ENCODE measurements at places on chromosomes 7 and 10. TPM values are rescaled to one million over a fixed set of nuclear protein-coding genes. Genes with fewer than 3 reads are reported as not detected.

- no peaks in the 10 kb centered on the region for H3K36me3 ChIP-seq
- H3K27ac ChIP-seq = no peak overlapping the region
- no peaks in the 10 kb centered on the region for H3K27me3 ChIP-seq
- H3K4me1 ChIP-seq = no peaks in the 10 kb centered on the region
These were observed 148.1 kb upstream of the CELF2 start for GRCh38 chr10:10869592-10869991.

GRCh38 chr10:15781381-15781960, 61.7 kb upstream of the ITGA8 start:
- H3K27ac ChIP-seq = no peak overlapping the region
- no peak overlapping the region for H3K4me3 ChIP-seq
- H3K4me1 ChIP-seq = no peaks in the 10 kb centered on the region
- DNase-seq = no peak
- H3K36me3 ChIP-seq = peaks cover 12% of the 10 kb centered on the region
- H3K27me3 ChIP-seq = no peaks in the 10 kb centered on the region

Gene PNLIPRP3
- total RNA-seq = 0.27 TPM

Gene INSYN2A
- total RNA-seq = not detected

DNA sequence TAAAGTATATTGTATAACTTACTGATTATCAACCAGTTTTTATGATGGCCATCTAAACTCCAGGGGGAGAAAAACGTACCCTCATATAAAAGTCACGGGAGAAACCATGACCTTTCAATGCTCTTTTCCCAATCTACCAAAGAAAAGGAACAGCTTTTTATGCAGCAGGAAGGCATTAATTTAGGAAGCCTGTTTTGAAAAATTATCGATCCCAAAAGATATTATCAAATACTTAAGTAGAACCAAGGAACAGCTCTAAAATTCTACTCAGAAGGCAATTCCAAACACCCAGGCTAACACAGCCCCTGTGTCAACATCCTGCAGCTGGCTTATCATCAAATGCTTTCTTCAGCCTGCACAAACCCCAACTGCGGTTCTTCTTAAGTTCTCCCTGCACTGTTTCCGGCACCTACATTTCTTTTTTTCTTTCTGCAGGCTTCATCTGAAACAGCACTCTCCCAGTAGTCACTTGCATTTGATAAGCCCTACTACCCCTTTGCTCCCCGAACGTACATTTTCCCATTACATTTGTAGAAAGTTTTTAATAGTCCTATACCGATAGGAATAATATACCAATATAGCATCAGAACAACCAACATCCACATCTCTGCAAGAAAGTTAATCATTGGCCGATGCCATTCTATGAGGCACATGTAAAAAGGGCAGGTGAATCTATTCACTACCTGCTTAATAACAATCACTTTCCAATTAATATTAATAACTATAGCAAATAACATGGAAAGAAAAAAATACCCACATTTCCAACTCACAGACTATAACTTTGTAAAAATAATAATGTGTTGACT, 47.9 kb downstream of the PIP4K2A start:
- H3K36me3 ChIP-seq = no peaks in the 10 kb centered on the region
- H3K27ac ChIP-seq = no peak overlapping the region
- DNase-seq = no peak
- no peak overlapping the region for H3K4me3 ChIP-seq
- peaks cover 11% of the 10 kb centered on the region for H3K4me1 ChIP-seq

GRCh38 chr7:106420736-106421135, 136.0 kb upstream of the NAMPT start:
- no peak for DNase-seq
- H3K36me3 ChIP-seq = no peaks in the 10 kb centered on the region
- H3K4me3 ChIP-seq = no peak overlapping the region

GRCh38 chr10:131792809-131793208, 108.0 kb upstream of the PPP2R2D start:
- no peak overlapping the region for H3K4me3 ChIP-seq
- H3K36me3 ChIP-seq = no peaks in the 10 kb centered on the region
- no peak for DNase-seq
- no peak overlapping the region for H3K27ac ChIP-seq

GRCh38 chr7:135263321-135263970, 29.8 kb downstream of the STRA8 start:
- H3K27me3 ChIP-seq = no peaks in the 10 kb centered on the region
- DNase-seq = no peak
- no peaks in the 10 kb centered on the region for H3K4me1 ChIP-seq
- H3K27ac ChIP-seq = no peak overlapping the region

Gene ANKRD61
- not detected for total RNA-seq

- DNase-seq = peak; percentile 30
These were observed 82.7 kb downstream of the PAX2 start for GRCh38 chr10:100827819-100828737.

GRCh38 chr7:157468221-157469111, 131.7 kb downstream of the DNAJB6 start:
- H3K27ac ChIP-seq = no peak overlapping the region
- no peaks in the 10 kb centered on the region for H3K4me1 ChIP-seq
- H3K4me3 ChIP-seq = no peak overlapping the region
- no peaks in the 10 kb centered on the region for H3K27me3 ChIP-seq
- no peak for DNase-seq
- H3K36me3 ChIP-seq = no peaks in the 10 kb centered on the region

Gene GNAT3
- not detected for total RNA-seq

DNA sequence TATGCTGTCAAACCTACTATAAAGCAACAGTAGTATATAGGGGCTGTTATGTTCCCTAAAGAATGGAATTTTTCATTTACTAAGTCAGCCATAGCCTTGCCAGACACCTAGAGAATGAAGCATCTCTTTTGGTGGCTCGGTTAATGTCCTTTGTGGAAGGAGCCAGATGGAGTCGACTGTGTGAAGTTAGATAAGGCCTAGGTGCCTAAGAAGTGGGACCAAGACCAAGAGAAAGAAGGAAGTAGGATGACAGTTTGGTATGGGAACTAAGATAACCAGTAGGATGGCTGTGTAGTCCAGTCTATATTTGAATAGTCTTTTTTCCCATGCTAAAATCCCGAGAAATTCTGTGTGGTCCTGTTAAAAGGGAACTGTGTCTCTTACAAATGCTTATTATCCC, 62.2 kb downstream of the REEP3 start:
- H3K27me3 ChIP-seq = no peaks in the 10 kb centered on the region
- H3K4me1 ChIP-seq = peaks cover 27% of the 10 kb centered on the region
- H3K4me3 ChIP-seq = no peak overlapping the region
- no peak overlapping the region for H3K27ac ChIP-seq
- no peaks in the 10 kb centered on the region for H3K36me3 ChIP-seq
- DNase-seq = no peak

Gene C10orf53
- not detected for total RNA-seq

DNA sequence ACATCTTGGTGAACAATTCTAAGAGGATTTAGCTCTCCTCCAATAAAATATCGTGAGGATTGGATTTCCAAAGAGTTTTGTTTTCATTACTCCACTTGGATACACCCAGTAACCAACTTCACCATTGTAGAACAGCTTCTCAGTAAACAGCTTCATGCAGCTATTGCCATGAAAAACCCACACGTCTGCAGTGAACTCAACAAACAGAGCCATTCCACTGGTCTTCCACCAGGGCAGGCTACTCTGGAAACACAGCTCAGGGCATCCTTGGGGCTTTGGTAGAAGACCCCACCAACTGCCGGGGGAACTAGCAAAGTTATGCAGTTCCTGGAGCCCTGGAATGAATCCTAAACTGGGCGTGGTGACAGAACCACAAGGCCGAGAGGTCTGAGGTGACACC, 77.4 kb downstream of the CALN1 start:
- H3K4me3 ChIP-seq = no peak overlapping the region
- H3K36me3 ChIP-seq = no peaks in the 10 kb centered on the region
- H3K27ac ChIP-seq = no peak overlapping the region
- H3K27me3 ChIP-seq = no peaks in the 10 kb centered on the region

All from thyroid gland (tissue), 4 donors.